ENCODE measurements at places on chromosomes 16 and 17.

DNA sequence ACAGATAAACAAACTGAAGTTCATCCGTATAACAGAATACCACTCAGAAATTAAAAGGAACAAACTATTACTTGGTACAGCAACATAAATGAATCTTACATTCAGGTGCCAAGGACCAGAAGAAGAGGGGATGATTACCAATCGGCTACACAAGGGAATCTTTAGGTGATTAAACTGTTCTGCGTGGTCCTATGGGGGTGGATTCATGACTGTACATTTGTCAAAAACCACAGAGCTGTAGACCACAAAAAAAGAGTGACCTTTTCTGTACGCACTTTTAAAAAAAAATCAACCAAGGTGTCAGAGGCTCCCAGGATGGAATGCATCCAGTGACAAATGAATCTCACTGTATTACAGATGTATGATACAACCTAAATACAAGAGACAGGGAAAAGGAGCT is 110.8 kb downstream of the CDYL2 start:
- DNase-seq = no peak

DNA sequence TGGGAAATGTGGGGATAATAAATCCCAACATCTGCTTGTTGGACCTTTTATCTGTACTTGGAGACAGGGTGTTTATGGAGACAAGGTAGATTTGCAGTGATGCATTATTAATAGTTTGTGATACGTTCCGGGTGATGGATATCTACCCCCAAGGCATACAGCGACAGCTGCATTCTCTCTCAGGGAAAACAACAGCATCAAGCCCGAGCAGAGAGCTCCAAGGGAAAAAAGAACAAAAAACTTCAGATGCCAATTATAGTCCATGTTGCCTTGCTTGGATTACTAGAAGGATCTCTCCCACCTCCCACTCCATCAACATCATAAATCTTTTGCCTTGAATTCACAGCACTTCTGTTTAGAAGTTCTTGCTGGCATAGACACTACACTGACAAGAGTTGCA is 187.5 kb upstream of the CDH11 start:
- no peak for DNase-seq

GRCh38 chr17:58254803-58255202 is 16.4 kb downstream of the LPO start:
- no peak for DNase-seq

- no peak for DNase-seq
Measured at GRCh38 chr17:10149573-10150399, 48.6 kb downstream of the GAS7 start.

DNA sequence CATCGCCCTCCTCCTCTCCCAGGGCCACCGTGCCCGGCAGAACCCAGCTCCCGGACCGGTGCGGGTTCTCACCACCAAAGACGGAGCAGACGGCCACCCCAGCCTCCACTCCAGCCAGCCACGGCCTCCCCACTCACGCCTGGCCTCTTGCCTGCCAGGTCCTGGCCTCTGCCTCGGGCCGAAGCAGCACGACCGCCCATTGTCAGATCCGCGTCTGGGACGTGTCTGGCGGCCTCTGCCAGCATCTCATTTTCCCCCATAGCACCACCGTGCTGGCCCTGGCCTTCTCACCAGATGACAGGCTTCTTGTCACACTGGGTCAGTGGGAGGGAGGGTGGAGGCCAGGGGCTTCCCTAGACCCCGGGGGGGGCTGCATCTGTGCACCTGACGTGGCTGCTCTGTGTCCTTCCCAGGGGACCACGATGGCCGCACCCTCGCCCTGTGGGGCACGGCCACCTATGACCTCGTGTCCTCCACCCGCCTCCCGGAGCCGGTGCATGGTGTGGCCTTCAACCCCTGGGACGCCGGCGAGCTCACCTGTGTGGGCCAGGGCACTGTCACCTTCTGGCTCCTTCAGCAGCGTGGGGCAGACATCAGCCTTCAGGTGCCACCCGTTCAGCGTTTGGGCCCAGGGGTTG is 6.6 kb upstream of the RHOT2 start:
- DNase-seq = no peak

DNA sequence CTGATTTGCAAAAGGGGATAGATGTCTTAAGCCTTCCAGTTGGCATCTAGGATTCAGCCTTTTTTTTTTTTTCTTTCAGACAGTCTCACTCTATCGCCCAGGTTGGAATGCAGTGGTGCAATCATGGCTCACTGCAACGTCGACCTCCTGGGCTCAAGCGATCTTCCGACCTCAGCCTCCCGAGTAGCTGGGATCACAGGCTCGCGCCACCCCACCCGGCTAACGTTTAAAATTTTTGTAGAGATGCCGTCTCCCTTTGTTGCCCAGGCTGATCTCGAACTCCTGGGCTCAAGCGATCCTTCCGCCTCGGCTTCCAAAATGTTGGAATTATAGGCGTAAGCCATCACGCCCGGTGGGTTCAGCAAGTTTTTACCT is 571 bp upstream of the CCP110 start:
- no peak for DNase-seq

DNA sequence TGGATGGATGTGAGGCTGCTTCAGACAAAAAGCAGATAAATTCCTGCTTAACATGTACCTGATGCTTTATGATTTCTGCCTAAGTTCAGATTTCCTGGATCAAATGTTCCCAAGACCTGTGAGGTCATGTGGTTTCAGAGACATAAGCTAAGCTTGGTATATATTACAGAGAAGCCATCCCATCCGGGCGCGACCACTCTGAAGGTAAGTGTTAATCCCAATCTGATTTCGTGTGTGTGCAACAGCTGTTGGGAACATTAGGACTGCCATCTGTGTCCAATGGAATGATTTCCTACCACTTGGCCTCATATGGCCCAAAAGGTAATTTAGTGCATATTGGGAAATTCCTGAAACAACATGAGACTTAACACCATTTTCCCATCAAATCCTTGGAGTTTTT is 199.1 kb downstream of the HS3ST3B1 start:
- no peak for DNase-seq

- peak; percentile 5 for DNase-seq
Measured at GRCh38 chr17:57806167-57806830, 43.5 kb downstream of the MRPS23 start.

DNA sequence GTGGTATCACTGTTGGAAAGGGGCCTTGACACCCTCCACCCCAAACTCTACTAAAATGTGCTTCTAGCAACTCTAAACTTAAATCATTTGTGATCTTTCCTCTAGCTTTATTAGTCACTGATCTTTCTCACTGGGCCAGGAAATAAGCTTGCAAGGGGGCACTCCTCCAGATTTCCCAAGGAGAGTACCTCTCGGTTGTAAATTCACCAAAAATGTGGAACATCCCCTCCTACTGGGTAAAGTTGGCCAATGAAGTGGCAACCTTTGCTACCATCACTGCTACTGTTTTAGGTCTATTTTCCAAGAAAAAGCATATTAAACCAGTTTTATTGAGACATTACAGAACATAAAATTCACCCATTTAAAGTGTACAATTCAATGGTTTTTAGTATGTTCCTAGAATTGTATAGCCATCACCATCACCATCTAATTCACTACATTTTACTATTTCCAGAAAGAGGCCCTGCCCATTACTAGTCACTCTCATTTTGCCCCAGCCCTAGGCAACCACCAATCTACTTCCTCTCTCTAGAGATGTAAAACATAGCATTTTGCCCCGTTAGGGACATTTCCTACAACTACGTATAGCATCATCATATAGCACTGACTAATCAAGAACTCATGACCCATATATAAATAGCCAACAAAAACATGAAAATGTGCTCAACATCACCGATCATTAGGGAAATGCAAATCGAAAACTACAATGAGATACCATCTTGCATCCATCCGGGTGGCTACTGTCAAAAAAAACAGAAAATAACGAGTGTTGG is 44.6 kb upstream of the ADCY9 start:
- no peak for DNase-seq

- DNase-seq = no peak
Measured at GRCh38 chr16:57826706-57827625, 24.7 kb upstream of the KIFC3 start.

GRCh38 chr17:44071772-44072171 is 1.2 kb downstream of the G6PC3 start:
- no peak for DNase-seq

DNA sequence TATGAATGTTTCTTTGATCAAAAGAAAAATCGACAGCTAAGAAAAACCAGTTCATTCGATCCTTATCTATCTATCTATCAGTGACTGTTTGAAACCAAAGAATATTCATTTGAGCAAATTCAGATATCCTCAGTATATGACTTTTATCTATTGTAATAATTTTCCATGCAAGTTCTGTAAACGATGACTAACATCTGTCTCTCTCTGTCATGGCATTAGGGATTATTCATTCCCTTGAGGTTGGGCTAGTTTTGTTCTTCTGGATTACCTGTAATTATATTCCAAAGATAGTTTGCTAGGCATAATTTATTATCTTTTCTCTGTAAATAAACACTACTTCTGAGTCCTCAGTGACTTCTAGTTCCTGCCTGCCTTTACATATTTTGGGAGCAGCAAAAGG is 497.7 kb upstream of the CDH11 start:
- no peak for DNase-seq

GRCh38 chr16:57672416-57672815 is 4.3 kb downstream of the ADGRG3 start:
- DNase-seq = no peak

DNA sequence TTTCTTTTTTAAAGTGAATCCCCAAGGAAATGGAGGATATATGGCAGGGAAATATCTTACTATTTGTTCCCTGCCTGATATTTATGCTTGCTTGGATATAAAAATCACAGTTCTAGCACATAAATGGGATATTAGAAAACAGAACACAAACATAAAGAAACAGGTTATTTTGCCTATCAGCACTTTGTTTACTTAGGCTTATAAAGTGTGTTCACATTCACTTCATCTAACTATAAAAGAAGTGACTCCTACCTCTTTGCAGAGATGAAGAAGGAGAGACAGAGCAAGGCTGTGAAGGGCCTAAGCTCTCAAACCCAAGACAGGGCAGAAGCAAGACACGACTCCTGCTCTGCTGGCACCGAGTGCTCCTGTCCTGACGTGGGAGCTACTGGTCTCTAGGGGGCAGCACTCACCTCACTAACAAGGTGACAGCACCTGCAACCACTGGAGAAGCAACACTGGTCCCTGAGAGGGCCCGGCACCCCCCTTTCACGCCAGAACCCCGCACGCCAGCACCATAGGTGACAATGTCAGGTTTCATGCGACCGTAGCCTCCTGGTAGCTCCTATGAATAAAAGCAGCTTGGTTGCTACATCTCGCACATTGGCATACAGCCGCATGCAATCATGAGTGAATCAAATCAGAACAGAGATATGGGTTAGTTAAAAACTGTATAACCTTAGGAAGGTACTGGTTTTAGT is 32.0 kb downstream of the MBTPS1 start:
- DNase-seq = peak; percentile 90

DNA sequence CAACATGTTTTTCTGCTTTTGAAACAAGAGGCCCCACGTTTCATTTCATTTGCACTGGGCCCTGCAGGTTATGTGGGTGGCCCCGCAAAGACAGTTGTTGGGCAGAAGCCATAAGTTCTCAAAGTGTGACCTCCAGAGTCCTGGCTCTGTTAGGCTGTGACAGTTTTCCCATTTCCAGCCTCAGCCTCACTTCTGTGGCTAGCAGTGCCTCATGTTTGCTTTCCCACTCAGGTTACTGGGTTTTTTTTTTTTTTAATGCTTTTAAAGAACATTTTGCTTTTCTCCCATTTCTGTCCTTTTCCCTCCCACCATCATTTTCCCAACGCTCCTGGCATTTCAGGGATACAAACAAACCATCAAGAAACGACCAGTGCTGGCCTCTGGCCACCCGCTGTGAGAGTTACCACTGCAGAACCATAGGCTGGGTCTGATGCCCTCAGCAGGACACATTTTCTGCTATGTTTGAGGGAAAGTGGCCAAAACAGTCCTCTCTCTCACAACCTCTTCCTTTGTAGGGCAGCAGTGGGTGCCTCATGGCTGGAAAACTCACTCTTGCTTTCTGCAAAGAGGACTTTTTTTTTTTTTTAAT is 159.0 kb upstream of the MPHOSPH6 start:
- no peak for DNase-seq

GRCh38 chr16:14028202-14028601 is 42.9 kb upstream of the MRTFB start:
- no peak for DNase-seq

GRCh38 chr16:85445064-85445778 is 167.9 kb upstream of the GSE1 start:
- DNase-seq = peak; percentile 56

GRCh38 chr17:35788477-35789368 is 6.7 kb downstream of the MMP28 start:
- DNase-seq = peak; percentile 66

GRCh38 chr17:27523712-27524111 is 67.5 kb downstream of the KSR1 start:
- DNase-seq = no peak

- no peak for DNase-seq
Measured at GRCh38 chr17:44610331-44610730, 45.9 kb upstream of the MEIOC start.

- DNase-seq = no peak
Measured at GRCh38 chr16:86640265-86640843, 62.0 kb downstream of the FOXL1 start.

DNA sequence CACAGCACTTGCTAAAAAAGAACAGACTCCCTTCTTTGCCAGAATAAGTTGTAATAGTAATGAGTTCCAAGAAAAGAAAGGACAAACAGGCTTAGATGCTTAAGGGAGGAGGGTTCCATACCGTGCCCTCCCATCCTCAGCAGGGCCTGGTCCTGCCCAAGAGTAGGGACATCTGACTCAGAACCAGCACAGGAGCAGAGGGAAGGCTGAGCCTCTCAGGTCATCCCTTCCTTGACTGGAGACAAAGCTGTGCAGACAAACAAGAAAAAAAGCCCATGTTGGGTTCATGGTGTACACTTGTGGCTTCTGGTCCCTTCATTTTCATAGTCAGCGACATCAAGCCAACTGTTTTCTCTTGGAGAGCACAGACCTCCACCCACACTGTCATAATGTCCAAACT is 44.2 kb upstream of the NDRG4 start:
- DNase-seq = no peak

GRCh38 chr16:67931712-67932461 is at the start of gene CTRL:
Gene CTRL (minus strand): TSS chr16:67931862. CDS start chr16:67931852, 10 bp downstream.
- DNase-seq = no peak

DNA sequence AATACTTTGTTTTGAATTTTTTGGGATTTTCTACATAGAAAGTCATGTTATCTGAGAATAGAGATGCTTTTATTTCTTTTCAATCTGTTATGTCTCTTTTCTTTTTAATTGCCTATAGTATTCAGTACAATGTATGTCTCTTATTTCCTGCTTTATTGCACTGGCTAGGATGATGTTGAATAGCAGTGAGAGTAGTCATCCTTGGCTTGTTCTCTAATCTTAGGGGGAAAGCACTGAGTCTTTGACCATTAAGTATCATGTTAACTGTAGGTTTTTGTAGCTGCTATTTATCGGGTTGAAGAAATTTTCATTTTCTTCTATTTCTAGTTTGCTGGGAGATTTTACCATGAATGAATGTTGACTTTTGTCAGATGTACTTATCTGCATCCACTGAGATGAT is 10.0 kb upstream of the ABCA3 start:
- DNase-seq = no peak
